ENCODE measurements at places on chromosomes 2 and 18.
A peak's percentile ranks its signal among the peaks of the same experiment; 100 is the strongest.

DNA sequence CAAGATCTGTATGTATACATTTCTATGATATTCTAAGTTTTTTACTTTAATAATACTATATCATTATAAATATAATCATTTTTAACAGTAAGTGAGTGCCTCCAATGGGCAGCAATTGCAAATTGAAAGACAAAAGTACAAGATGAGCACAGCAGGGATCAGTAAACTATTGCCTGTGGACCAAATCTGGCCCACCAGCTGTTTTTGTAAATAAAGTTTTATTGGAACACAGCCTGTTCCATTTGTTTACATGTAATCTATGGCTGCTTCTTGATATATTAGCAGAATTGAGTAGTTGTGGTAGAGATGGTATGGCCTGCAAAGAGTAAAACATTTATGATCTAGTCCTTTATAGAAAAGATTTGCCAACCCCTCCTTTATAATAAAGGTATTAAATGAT lies 43.2 kb downstream of the CHST9 start:
- DNase-seq = no peak

- DNase-seq = no peak
These were observed 83.4 kb downstream of the ZFP36L2 start for GRCh38 chr2:43142921-43143438.

GRCh38 chr18:63550068-63550467 lies 7.9 kb downstream of the SERPINB12 start:
- no peak for DNase-seq

DNA sequence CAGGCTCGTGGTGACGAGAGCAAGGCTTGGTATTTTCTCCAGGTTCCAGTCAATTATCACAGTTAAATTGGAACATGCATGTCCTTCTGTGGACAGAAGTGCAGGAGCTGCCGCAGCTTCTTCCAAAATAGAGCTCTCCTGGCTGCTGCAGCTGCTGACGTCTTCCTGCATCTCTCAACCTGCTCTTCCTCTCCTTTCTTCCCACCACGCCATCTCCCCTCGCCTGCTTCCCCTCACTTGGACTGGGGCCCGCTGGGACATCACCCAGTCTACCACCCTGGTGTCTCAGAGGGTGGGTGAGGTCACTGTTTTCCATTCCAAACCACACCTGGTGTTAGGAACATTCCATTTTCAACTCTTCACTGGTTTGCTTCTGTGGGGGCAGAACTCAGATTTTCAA lies 41.4 kb downstream of the SPP2 start:
- DNase-seq = no peak

- DNase-seq = no peak
These were observed 74.4 kb upstream of the TANC1 start for GRCh38 chr2:158894078-158894477.

DNA sequence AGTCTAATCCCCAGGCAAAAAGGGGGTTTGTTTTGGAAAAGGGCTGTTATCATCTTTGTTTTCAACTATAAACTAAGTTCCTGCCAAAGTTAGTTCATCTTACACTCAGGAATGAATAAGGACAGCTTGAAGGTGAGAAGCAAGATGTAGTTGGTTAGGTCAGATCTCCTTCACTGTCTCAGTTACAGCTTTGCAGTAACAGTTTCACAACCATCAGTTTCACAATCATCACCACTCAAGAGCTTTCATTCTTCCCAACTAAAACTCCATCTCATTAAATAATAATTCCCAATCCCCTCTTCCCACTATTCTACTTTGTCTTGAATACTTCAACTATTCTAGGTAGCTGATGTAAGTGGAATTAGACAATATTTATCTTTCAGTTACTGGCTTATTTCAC lies 200.9 kb downstream of the NYAP2 start:
- no peak for DNase-seq

DNA sequence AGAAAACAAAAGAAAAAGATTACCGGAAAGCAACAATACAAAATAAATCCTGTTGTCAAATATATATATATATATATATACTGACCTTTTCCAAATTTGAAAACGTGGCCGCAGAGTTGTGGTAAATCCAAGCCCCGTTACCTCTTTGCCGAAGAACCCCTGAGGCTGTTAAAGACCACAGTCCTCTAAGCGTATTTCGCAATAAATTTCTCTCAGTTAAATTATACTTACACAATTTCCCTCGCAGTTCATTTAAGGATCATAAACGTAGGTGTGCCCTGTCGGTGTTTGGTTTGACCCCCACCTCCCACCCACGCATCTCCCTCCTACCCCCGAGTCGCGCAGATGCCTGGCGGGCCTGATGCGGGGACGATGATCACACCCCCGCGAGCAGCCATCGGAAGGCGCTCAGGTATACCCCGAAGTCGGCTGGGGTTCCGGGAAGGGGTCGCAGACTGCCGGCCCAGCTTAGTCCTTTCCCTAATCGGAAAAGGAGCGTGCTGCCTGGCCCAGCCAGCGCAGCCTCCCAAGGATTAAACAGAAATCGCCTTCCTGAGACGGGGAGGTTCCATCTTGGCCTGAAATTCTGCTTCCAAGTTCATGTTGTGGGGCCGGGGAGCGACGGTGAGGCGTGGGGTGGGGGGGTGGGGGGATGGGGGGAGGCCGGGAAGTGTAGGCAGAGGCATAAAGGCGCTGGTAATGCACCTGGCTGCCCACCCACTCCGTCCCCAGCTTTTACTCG lies 2.9 kb upstream of the MEIS1 start:
- DNase-seq = no peak

- DNase-seq = no peak
These were observed 30.4 kb downstream of the LBH start for GRCh38 chr2:30261695-30262211.

DNA sequence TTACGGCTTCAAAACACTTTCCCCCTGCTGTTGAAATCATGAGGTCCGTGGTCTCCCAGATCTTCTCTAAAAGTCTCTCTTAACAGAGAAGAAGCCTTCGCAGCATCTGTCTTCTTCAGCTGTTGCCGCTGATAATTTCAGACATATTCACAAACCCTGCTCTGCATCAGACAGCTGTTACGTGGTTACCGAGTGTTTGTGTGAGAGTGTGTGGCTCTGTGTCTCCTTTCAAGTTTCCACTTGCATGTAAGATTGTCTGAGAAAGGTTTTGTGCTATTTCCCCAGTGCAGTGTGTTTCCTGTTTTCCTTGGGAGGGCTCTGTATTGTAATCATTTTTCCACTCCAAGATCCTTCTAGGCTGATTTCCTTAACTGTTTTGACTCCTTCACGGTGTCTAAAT lies 32.8 kb downstream of the MAIP1 start:
- no peak for DNase-seq

DNA sequence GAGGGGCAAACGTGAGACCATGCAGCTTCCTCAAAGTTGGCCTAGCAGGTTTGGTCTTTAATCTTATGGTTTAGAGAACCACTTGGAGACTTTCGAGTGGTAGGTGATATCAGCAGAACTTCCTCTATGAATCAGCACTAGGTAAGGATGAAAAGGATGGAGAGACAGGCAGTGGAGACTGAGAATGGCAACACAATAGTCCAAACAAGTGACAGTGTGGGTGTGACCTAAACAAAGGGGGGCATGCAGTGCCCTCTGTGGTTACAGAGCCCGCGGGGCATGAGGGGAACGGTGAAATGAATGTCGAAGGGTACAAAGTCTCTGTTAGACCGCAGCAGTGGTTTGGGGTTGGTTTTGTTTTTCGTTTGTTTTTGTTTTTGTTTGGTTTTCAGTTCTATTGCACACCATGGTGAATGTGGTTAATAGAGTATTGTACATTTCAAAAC lies 143.9 kb downstream of the L3MBTL4 start:
- DNase-seq = no peak

GRCh38 chr2:207515671-207516070 lies 14.1 kb upstream of the CREB1 start:
- DNase-seq = no peak

- peak; percentile 26 for DNase-seq
These were observed 1.3 kb downstream of the PTMA start for GRCh38 chr2:231709636-231709980.

GRCh38 chr2:224085246-224085645 lies 46.2 kb upstream of the SERPINE2 start:
- DNase-seq = no peak

GRCh38 chr2:72924353-72925240 lies 7.3 kb downstream of the EMX1 start:
- DNase-seq = no peak

GRCh38 chr2:85431570-85432205 lies 13.2 kb downstream of the SH2D6 start:
- DNase-seq = no peak

DNA sequence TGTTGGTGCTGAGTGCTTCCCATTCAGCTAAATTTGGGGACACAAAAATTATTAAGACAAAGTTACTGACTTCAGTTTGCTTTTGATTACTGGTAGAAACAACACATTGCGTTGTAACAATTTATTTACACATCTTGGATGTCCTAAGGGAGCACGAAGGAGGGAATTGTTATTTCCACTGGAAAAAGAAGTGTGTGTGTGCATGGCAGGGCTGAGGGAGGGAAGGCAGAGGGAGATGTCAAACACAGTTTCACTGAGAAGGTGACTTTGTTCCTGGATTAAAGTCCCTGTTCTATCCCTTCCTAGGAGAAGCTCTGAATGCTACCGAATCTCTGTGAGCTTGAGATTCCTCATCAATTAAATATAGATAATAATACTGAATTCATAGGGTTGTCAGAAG lies 3.8 kb upstream of the CDH20 start:
- no peak for DNase-seq

GRCh38 chr2:115867024-115867423 lies 1424.6 kb downstream of the DPP10 start:
- DNase-seq = no peak

DNA sequence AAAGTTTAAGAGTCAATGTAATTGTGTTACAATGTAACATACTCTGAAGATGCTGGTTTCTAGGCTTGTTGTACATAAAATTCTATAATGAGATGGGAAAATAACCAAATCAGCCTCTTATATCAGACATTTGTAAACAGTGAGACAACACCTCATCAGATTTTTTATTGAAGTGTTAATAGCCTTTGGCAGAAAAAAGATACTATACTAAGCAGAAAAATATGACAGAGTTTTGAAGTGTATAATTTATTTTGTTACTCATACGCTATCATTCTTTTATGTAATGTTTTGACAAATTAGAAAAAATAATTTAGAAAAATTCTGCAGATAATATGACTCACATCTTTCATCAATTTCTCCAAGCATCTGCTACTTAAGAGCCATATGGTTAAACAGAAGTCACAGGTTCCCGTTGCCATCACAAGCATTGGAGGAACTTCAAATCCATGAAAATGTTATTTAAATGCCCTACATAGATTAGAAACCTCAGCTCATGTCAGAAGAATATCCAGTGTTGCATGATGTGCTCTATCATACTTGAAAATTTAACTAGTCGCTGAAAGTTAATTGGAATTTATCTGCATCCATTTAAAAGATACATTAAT lies 535.4 kb downstream of the LRP1B start:
- DNase-seq = no peak

GRCh38 chr2:159546039-159546438 lies 70.3 kb downstream of the BAZ2B start:
- no peak for DNase-seq

DNA sequence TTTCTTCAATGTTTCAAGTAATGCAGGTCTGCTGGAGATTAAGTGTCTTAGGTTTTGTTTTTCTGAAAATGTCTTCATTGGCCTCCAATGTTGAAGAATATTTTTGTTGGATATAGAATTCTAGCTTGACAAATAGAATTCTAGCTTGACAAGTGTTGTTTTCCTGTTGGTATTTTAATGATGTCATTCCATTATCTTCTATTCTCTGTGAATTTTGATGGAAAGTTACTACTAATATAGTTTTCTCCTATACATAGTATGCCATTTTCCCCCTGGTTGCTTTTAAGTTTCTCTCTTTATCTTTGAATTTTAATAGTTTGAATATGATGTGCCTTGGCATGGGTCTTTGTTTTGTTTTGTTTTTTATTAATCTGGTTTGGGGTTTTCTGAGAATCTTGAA lies 119.9 kb downstream of the RAPGEF4 start:
- DNase-seq = no peak

- no peak for DNase-seq
These were observed 79.8 kb upstream of the PDE1A start for GRCh38 chr2:182506606-182507005.

DNA sequence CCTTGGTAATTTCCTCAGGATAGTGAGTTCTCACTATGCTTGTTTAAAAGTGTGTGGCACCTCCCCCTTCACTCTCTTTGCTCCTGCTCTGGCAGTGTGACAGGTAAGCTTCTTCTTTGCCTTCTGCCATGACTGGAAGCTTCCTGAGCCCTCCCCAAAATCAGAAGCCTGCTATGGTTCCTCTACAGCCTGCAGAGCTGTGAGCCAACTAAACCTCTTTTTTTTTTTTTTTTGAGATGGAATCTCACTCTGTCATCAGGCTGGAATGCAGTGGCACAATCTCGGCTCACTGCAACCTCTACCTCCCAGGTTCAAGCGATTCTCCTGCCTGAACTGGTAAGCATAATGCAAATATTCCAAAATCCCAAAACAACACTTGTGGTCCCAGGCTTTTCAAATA lies 80.0 kb downstream of the SOWAHC start:
- DNase-seq = no peak

GRCh38 chr18:13175754-13176210 lies 42.8 kb upstream of the LDLRAD4 start:
- no peak for DNase-seq

- no peak for DNase-seq
These were observed 463.2 kb downstream of the THSD7B start for GRCh38 chr2:137228566-137228965.

DNA sequence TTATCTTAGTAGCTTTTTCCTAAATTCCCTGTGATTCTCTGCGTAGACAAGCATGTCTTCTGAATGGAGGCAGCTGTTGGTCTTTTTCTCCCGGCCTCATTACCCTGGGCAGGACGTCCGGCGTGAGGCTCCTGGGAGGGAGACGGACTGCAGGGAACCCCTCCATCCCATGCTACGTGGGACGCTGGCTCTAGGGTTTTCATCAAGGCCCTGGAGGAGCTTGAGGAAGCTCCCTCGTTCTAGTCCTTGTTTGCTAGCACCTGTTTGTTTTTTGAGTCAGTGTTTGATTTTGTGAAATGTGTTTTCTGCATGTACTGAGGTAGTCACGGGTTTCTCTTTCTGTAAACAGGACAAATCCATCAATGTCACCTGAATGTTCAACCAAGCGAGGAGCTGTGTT lies 99.3 kb upstream of the TMEM18 start:
- no peak for DNase-seq

DNA sequence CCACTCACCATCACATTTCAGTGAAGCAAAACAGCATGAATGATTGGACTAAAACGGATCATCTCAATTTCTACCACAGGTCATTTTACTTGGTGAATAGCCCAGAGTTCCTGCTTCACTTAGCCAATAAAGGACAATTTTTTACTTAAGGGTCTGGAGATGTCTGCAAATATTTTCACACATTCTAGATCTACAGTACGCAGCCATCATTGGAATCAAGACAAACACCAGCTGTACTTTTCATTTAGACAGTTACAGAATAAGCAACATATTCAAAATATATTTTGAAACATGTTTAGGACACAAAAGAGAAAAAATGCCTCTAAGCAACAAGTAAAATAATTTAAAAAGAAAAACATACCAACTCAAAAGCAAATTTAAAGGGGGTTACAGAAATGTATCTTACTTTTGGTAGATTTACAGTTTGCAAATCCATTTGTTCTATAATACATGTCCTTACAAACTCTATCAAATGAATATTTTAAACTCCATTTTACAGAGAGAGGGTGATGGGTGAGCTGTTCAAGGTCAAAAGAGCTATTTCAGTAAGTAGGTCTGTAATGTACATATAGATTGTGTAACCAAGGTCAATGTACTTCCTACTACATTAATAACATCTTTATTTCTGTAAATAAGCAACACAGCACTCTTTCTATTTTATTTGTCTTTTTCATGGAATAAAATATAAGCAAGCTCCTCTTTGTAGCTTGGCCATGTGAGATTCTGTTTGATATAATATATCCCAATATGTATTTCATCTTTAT lies 13.4 kb downstream of the PPP1R1C start:
- no peak for DNase-seq
